ENCODE measurements at places on chromosomes 5 and 9. TPM values are rescaled to one million over a fixed set of nuclear protein-coding genes. Genes with fewer than 3 reads are reported as not detected.

Gene TPM2
- total RNA-seq: 654 TPM

Gene PCDHGB4
- total RNA-seq: 0.70 TPM

Gene PCDHB2
- 3.5 TPM for total RNA-seq

Gene PTGR1
- total RNA-seq: 396 TPM

Gene SVEP1
- 1.8 TPM for total RNA-seq

Gene GRXCR2
- not detected for total RNA-seq

Gene SPOCK1
- total RNA-seq: 14.2 TPM

Gene ADGRD2
- total RNA-seq: not detected

Gene ROPN1L
- 1.9 TPM for total RNA-seq

Gene PRKACG
- total RNA-seq: not detected
